ENCODE measurements at places on chromosomes 5 and 9.

- DNase-seq, result no peak
Measured at GRCh38 chr9:97744710-97745708, 47.9 kb upstream of the XPA start.

DNA sequence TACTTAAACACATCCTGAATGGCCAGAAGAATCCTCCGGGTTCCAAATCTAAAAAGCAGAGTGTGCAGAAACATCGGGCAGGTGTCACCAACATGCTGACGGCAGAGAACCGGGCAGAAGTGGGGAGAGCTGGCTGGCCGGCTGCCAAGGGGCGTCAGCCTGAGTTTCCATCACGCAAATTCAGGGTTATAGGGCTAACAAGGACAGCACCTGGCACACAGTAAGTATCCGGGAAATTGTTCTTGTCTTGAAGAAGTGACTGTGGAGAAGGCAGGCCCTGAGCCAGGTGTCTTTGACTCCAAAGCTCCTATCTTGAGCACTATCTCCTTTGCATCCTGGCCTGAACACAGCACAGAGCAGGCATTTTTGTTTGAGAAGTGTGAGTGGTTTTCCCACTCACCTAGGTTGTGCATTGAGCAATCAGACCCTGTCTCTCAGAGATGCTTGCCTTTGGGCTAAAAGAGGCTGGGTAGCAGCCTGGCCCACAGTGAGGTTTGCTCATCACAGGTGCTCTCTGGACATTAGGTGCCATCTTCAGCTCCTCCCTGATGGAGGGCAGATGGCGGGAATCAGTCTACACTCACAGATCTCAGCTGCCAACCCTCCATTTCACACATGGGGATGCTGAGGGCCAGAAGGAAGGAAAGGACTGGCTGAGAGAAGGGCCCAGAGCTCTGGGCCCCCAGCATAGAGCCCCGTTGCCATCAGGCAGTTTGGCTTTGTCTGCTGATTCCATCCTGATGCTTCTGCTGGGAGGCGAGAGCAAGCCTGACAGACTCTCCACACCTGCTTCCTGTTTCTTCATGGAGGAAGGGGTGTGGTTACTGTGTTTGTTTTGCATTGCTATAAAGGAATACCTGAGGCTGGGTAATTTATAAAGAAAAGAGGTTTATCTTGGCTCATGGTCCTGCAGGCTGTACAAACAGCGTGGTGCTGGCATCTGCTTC lies 52.8 kb downstream of the WHRN start:
- peak; percentile 22 for DNase-seq

DNA sequence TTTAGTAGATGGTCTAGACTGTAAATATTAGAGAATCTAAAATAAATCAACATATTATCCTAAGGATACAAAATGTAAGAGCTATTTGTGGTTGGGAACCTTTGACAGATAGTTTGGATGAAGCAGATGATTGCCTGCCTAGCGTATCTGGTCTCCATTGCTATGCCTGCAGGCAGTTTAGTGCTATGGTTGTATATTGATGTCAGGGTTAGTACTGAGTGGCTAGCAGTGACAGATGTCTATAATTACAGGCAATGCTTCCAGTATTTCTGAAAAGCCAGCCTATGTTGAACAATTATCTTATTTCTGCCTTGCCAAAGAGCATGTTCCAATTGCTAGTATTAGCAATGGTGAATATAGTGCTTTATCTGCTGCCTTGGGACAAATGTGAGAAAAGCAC lies 151.3 kb upstream of the TLX3 start:
- no peak for DNase-seq

- DNase-seq, result no peak
Measured at GRCh38 chr9:98462310-98462709, 206.9 kb upstream of the TBC1D2 start.

DNA sequence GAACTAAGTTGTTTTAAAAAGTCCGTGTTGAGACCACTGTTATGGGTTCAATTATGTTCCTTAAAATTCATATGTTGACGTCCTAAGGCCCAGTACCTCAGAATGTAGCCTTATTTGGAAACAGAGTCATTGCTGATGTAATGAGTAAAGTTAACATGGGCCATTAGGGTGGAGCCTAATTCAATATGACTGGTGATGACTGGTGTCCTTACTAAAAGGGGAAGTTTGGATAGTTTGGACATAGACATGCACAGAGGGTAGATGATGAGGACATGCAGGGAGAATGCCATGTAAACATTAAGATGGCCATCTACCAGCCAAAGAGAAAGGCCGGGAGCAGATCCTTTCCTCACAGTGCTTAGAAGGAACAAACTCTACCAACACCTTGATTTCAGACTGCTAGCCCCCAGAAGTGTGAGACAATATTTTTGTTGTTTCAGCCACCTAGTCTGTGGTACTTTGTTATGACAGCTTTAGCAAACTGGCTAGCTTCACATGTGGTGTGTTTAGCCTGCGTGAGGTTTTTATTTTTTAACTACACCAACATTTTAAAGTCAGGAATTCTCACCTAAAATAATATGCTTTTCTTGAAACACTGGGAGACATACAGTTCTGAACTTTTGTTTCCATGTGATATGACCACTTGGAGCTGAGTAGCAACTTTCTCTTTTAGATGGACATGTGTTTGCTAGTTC lies 135.3 kb downstream of the YIPF5 start:
- no peak for DNase-seq

- DNase-seq, result no peak
Measured at GRCh38 chr5:174511714-174512253, 212.6 kb upstream of the MSX2 start.

All from stimulated activated CD4-positive, alpha-beta T cell treated with anti-CD3 and anti-CD28 coated beads, Interleukin-4, amount 100 ng/mL, for 1 hour (primary cell).